ENCODE measurements at places on chromosomes 2 and 18. TPM values are rescaled to one million over a fixed set of nuclear protein-coding genes. Genes with fewer than 3 reads are reported as not detected.

EIPR1 gene
- total RNA-seq: 56.9 TPM

HOXD13 gene
- total RNA-seq: not detected

GALNT14 gene
- not detected for total RNA-seq

COQ10B gene
- total RNA-seq: 64.2 TPM

ARHGEF33 gene
- total RNA-seq: 0.18 TPM

RUFY4 gene
- not detected for total RNA-seq

GPC1 gene
- 18.6 TPM for total RNA-seq

Data from IMR-90 (cell line).